ENCODE measurements at places on chromosomes 2 and 18.

DNA sequence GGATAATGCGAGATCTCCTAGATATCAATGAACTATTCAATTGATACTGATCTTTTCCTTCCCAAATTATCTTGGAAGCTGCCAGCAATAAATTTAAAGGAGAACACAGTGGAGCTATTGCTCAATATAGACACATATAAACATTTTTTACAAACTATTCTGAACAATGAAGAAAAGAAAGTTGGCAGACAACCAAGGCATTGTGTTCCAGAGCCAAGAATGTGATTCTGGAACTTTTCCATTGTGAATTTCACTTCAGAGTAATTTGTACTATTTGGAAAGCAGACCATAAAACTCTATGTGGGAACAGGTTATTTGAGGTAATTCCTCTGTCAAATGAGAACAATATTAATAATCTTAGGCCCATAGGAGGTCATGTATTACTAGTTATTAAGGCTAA is 588.2 kb downstream of the IRS1 start:
- DNase-seq: no peak

GRCh38 chr2:233301248-233301647 is 6.4 kb upstream of the SAG start:
- no peak for DNase-seq

DNA sequence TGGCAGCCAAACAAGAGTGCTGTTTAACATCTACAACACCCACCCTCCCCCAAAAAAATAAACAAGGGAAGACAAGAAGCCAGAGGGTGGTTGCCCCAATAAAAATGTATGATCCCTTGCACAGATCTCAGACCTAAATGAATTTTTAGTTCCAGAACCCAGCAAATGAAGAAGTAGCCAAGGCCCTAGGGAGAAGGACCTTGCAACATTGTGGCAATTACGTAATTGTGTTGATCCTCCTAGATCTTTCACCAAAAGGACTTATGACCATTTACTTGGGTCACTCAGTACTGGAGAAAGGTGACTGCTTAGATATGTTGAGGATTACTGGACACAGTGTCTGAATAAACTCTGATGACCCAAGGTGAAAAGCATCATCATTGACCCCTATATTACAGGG is 1393.8 kb downstream of the LRP1B start:
- DNase-seq: no peak

DNA sequence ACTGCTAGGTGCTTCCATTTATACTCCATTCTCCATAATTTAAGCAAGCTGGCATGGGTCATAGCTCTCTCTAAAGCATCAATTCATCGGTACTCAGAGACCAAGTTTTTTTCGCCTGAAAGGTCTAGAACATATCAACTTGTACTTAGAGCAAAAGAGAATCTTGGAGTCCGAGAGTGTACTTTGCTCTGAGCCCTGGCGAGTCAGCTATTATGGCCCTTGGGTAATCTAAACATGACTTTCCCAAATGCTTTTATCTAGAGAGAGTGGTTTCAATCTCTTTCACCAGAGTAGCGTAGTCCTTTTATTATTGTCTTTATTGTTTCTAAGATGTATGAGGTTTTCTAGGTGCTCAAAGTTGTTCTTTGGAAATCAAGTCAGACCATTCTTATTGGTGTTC is 34.4 kb downstream of the MAIP1 start:
- DNase-seq: no peak

DNA sequence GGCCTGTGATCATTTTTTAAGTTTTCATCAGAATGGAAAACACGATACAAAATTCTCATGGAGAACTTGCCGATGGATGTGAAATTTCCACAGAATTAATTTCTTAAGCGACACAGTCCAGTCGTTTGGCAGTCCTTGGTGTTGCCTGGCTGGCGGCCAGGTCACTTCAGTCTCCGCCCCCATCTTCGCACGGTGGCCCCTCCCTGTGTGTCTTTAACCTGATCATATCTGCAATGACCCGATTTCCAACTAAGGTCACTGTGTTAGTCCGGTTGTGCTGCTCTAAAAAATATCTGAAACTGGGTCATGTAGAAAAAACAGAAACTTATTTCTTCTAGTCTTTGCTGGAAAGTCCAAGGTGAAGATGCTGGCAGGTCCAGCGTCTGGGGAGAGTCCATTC is 44.5 kb upstream of the COPS8 start:
- no peak for DNase-seq
